Cardiac fibroblast (primary cell): ENCODE measurements at places on chromosomes 11 and 22.

GRCh38 chr11:23370580-23371275 lies 510.5 kb upstream of the CCDC179 start:
- peak; percentile 6 for DNase-seq

DNA sequence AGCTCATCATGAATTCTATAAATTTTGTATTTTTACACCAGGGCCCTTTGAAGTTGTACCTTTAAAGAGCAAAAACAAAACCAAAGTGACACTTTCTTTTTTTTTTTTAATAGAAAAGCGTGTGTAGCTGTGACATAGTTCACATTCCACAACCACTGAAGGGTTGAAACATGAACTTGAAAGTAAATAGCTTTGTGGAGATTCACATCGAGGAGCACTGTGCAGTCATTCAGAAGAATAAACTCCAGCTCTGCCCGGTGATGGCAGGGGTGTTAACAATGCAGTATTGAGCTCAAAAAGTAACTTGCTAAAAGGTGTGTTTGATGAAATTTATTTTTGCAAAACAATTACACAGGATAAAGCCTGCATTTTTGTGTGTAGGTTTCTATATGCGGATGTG lies 1166.2 kb downstream of the TBC1D22A start:
- DNase-seq = no peak

GRCh38 chr11:92128026-92128425 lies 96.6 kb upstream of the FAT3 start:
- no peak for DNase-seq

DNA sequence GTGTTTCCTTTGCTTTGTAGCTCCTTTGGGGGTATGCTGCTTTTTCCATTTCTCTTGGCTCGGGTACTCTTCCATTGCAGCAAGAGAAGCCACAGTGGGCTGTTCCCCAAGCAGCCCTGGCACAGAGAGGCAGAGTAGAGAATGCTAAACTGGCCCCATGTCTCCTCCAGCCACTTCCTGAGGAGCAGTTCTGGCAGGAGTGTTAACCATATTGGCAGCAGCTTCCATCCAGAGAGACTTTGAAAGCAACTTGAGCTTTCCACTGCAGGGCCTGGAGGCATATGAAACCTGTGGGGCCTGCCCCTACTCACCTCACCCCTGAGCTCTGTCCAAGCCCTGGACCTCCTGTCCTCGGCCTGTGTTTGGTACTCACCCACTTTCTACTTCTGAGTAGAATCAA lies 61.8 kb downstream of the ALX4 start:
- DNase-seq = no peak

- DNase-seq = peak; percentile 18
These were observed 19.4 kb upstream of the CTSD start for GRCh38 chr11:1782831-1783724.

DNA sequence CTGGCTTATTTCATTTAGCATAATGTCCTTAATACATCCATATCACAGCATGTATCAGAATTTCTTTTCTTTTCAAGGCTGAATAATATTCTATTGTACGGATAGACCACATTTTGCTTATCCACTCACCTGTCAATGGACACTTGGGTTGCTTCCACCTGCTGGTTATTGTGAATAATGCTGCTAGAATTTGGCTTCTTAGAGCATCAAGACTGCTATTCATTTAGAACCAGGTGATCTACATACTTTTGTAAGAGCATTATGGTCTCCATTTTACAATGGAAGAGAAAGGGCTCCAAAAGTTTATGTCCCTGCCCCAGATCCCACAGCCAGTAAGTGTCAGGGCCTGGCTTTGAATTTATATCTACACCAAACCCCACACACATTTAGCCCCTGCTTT lies 100.7 kb upstream of the CD82 start:
- DNase-seq = peak; percentile 6
